ENCODE measurements at places on chromosomes 5 and 9. TPM values are rescaled to one million over a fixed set of nuclear protein-coding genes. Genes with fewer than 3 reads are reported as not detected.

Gene SLC25A48
- 1.2 TPM for total RNA-seq

Gene WNT8A
- total RNA-seq = not detected

- DNase-seq = no peak
Measured at GRCh38 chr5:95686651-95687050, 3.9 kb upstream of the SPATA9 start.

DNA sequence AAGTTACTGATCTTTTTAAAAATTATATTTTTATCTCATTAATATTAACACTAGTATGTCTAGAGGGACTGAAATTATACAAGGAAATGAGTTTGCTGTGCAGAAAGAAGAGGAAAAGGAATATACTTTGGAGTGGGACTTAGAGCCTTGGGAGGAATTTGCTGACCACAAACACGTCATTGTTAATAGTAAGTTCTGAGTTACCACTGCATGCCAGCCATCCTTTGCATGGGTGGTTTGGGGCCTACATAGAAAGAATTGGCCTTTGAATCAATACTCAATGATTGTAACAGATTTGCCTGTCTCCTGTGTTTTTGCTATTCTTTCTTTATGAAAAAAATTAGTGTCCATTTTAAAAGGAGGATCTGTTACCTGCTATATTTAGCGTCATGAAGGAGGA is 232.6 kb upstream of the TNC start:
- DNase-seq = no peak

GRCh38 chr5:15807871-15808270 is 307.9 kb downstream of the FBXL7 start:
- DNase-seq = peak; percentile 98

GRCh38 chr5:37900692-37901091 is 60.9 kb upstream of the GDNF start:
- peak; percentile 6 for DNase-seq

- no peak for DNase-seq
Measured at GRCh38 chr9:35340046-35340445, 149.9 kb upstream of the RUSC2 start.

DNA sequence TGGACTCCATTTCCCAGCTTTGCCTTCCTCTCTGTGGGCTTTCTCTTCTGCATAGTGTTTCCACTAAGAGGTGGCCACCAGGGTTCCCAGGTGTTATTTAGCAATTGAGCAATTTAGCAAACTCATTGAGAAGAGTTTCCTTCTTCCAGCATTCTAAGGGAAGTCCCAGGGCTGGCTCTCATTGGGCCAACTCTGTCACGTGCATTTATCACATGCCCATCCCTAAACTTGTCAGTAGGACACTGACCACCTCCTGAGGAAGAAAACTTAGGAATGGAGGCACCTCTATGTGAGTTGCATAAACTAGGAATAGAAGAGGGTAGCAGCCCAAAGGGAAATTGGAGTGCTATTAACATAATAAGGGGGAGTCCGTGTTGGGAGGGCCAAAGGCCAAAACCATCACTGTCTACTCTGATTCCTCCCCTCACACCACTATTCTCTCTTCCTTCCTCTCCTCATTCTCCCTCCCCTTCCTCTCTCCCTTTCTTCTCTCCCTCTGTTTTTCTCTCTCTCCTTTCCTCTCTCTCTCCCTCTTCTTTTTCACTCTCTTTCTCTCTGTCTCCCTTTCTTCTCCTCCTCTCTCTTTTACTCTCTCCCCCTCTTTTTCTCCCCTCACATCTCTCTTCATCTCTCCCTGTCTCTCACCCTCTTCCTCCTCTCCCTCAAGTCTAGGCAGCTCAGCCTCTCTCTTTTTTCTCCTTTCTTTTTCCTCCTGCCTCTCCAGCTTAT is 213.4 kb downstream of the PALM2AKAP2 start:
- DNase-seq = no peak

- no peak for DNase-seq
Measured at GRCh38 chr5:103092676-103093075, 27.3 kb downstream of the GIN1 start.

DNA sequence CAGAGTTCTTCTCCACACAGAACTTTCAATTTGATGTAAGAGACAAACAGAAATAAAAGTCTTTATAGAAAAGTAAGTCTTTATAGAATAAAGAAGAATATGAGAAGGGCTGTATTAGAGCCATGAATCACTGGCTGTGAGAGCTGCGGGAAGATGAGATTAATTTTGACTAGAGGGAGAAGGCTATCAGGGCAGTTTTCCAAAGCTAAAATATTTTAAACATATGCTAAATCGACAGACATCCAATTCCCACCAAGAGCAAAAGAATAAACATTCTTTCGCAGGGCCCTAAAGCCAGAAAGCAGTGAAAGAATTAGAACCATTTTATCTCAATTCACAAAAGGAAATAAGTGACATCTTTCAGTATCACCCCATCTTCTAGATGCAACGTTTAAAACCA is 208.3 kb upstream of the MAP3K1 start:
- no peak for DNase-seq
